ENCODE measurements at places on chromosomes 2 and 18. TPM values are rescaled to one million over a fixed set of nuclear protein-coding genes. Genes with fewer than 3 reads are reported as not detected.

DNA sequence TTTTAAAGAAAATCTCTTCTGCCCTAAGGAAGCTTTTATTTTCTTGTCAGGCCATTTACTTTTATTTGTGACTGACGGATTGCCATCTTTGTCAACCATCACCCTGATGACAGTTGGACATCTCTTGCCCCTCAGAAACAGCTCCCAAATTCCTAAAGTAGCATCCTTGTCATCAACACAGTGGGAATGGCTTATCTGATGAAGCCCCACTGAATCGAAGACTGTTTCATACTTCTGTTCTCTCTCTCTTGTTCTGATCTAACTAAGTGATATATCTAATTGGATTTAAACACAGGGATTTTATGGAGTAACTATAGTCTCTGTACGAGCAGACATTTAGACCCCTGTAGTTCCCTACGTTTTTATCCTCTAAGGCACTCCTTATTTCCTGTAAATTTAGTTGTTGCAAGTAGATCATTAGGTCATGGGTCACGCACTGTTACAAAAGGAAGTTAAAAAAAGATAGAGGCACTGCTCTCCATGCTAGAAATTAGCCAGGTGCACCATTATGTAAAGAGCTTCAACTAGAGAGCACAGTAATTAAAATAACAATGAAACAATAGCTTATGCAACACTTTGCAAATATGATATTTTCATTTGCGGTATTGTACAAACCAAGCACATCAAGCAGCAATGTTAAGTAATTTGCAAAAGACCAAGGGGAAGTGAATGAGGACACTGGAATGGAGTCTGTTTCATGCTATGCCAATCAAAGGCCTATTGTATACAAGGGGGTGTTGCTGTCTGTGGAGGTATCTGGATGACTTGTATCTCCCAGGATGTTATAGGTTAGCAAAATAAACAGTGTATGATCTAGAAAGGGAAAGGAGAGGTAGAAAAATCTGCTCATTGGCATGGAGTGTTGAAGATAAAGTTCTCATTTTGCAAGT is 284.7 kb downstream of the LRRTM1 start:
- H3K4me1 ChIP-seq, result no peaks in the 10 kb centered on the region
- no peak overlapping the region for H3K27ac ChIP-seq
- no peaks in the 10 kb centered on the region for H3K36me3 ChIP-seq

- H3K27ac ChIP-seq, result peak overlapping the region; percentile 71
- peaks cover 8% of the 10 kb centered on the region for H3K27me3 ChIP-seq
- H3K4me1 ChIP-seq, result peaks cover 3% of the 10 kb centered on the region
- peak overlapping the region; percentile 73 for H3K4me3 ChIP-seq
- no peak for DNase-seq
Observed at GRCh38 chr2:175005733-175006264, 618 bp upstream of the CHN1 start.

DNA sequence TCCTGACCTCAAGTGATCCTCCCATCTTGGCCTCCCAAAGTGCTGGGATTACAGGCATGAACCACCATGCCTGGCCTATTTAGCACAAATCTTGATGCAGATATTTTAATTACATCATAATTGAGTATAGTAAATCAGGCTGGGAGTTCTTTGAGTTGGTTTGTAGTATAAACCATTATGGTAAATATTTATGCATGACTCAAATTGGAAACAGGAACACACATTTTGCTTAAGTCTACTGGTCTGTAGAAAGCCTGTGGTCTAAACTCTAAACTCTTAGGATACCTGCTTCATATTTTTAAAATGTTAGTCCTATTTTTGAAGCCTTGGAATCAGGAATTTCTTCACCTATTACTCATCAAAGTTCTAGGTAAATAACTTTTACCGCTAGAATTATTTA is 16.8 kb downstream of the ASXL3 start:
- DNase-seq, result no peak
- no peak overlapping the region for H3K4me3 ChIP-seq
- no peak overlapping the region for H3K27ac ChIP-seq
- no peaks in the 10 kb centered on the region for H3K36me3 ChIP-seq

DNA sequence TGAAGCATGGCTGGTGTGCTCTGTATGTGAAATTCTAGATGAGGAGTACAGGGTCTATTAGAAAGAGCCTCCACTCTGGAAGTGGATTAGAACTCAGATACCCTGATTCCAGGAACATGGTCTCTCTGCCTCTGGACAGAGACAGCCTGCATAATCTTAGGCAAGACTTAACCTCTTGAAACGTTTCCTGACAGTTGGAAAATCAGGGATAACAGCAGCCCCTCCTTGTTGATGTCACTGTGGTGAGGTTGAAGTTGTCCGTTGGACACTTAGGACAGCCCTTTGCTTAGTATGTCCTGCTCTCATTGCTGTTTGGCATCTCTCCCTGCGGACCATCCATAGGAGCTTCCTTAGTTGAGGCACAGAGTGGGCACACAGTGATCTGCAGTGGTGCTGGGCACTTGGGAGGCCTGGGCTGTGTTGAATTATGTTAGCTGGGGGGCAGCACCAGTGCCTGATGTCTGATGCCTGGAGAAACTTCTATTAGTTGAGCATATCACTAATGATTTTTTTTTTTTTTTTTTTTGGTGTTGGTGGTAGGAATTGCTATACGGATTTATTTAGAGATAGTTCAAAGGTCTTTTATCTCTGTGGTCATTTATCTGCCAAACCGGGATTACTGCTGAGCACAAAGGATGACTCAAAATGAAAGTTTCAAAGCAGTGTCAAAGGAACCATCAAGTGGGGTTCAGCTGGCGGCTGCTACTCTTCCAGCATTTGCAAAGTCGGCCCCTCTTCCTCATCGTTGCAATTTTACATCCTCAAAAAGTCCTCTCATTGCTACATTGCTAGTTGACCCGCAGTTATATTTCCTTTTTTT is 28.8 kb downstream of the SETBP1 start:
- H3K36me3 ChIP-seq, result peaks cover 7% of the 10 kb centered on the region
- DNase-seq, result peak; percentile 54
- peaks cover 4% of the 10 kb centered on the region for H3K4me1 ChIP-seq
- H3K27me3 ChIP-seq, result no peaks in the 10 kb centered on the region

The RIT2 gene
- not detected for polyA plus RNA-seq

The MEIS1 gene
- polyA plus RNA-seq, result 4.5 TPM

DNA sequence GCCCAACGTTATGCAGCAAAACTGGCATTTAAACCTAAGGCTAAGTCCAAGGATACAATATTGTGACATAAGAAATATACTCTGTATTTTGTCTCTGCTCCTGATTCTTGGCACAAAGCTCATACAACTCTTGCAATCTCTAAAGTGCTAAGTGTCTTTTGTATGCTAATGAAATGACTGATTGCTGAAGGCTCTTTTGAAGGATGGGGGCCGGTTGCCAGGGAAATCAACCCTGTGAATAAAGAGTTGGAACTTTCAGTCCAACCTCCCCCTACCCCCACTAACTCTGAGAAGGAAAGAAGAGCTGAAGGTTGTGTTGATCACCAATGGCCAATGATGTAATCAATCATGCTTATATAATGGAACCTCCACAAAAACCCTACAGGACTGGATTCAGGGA is 40.3 kb downstream of the SESTD1 start:
- no peak overlapping the region for H3K4me3 ChIP-seq
- no peaks in the 10 kb centered on the region for H3K27me3 ChIP-seq
- no peak for DNase-seq
- no peaks in the 10 kb centered on the region for H3K36me3 ChIP-seq
- no peaks in the 10 kb centered on the region for H3K4me1 ChIP-seq
- H3K27ac ChIP-seq, result no peak overlapping the region

GRCh38 chr18:26562568-26562967 is 14.2 kb upstream of the KCTD1 start:
- no peak overlapping the region for H3K27ac ChIP-seq
- H3K36me3 ChIP-seq, result no peaks in the 10 kb centered on the region
- H3K4me1 ChIP-seq, result no peaks in the 10 kb centered on the region

DNA sequence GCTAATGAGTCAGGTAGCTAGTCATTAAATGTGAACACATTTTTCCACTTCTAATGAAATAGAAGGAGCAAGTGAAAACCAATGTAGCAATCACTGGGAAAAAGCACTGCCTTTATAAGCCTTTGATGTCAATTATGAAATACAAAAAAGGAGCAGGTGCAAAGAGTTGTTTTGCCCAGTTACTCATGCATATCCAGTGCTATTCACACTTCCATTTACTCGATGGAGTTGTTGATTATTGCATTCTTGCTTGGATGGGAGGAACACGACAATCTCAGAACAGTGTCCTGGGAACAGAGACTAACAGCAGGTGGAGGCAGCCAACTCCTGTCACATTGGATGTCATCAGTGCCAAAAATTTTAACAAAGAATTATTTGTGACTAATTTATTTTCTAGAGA is 372.5 kb downstream of the CBLN2 start:
- no peak overlapping the region for H3K27ac ChIP-seq
- DNase-seq, result no peak
- H3K27me3 ChIP-seq, result no peaks in the 10 kb centered on the region

The DCDC2C gene
- polyA plus RNA-seq, result not detected
